Stimulated activated CD4-positive, alpha-beta T cell treated with anti-CD3 and anti-CD28 coated beads, Interleukin-1b, Interleukin-23, amount 100 ng/mL, for 4 hours (primary cell): ENCODE measurements at places on chromosomes 16 and 17.

- DNase-seq: no peak
These were observed 157.6 kb downstream of the RAB11FIP4 start for GRCh38 chr17:31549121-31549524.

DNA sequence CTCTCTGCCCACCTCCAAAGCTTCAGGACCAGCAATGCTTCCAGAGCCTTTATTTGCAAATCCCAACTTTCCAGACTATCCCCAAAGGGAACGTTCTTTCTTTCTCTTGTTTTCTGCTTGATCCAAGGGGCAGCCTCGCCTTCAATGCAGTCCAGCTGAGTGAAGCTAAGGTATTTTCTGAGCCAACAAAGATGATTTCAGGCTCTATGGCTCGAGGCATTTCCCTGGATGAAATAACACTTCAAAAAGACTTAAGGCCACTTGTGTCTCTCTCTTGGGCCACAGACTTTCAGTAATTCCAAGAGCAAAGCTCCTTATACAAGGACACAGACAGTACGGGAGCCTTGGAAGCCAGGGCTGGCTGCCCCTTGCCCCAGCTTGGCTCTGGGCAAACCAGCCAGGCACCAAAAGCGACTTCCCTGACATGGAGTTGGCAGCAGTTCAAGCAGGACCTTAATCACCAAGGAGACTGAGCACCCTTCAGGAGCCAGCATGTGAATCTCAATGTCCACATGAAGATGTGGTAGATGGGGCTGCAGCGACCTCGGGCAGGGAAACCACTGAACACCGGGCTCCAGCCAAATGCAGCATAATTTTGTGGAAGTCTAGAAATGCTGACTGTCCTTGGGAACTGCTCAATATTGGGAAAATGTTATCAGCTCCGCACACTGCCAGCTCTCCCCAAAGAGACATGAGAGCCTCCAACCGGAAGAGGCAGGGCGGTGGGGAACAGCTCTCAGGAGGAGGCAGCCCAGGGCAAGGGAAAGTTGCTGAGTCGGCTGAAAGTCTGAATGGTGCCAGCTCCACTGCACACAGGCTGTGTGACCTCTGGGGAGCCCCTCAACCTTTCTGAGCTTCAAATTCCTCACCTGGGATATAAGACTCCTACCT is 39.0 kb downstream of the TK2 start:
- no peak for DNase-seq

DNA sequence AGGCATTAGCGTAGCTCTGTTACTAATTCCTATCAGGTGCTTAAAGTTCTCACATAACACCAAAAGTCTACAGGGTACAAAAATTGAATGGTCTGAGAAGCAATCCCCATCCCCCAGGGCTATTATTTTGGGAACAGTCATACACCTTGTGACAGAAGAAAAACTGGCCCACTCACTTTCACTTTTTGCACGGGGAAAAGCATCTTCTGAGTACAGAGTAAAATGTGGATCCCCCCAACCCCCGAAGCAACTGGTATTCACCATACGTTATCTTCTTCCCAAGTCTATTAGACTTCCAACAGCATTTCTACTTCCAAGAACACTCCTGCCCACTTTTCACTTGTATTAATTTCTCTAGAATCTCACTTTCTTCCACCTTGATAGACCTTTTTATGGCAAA is 11.8 kb downstream of the GGA3 start:
- DNase-seq: no peak

- no peak for DNase-seq
These were observed 1.2 kb upstream of the NARF start for GRCh38 chr17:82457073-82457928.

- DNase-seq: no peak
These were observed 7.9 kb downstream of the NKD1 start for GRCh38 chr16:50555952-50556673.

DNA sequence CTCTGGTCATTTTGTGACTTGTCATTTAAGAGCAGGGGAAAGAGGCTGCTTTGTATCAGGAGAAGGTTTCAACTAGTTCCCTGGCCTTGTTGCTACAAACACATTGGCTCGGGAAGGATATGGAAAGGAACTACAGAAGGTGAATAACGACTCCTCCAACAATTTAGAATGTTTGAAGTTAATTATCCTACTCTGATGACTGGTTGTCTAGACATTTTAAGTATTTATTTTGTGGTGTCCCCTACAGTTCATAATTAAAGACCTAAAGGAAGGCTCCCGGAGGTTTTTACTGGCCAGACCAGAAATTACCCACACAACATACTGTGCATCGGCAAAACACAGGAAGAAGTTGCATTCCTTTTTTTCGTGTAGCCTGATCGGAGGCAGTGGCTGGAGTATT is 515.8 kb upstream of the SALL1 start:
- no peak for DNase-seq

- DNase-seq: no peak
These were observed 2.9 kb downstream of the ABI3 start for GRCh38 chr17:49213399-49213798.

DNA sequence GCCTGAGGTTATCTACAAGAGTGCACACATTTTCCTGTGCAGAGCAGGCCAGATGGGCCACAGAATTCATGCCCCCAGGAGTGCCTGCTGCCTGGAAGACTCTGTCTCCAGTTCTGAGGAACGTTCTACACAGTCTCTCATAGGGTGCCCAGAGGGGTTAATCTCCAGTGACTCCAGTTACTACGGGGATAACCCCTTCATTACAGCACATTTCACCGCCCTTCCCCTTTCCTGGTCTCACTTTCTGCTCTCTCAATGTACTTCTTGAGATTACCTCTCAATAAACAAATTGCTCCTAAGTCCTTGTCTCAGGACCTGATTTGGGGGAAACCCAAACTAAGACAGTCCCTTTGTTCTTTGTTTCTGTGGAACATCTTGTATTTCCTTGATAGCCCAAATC is 5.7 kb downstream of the CD300H start:
- DNase-seq: no peak

DNA sequence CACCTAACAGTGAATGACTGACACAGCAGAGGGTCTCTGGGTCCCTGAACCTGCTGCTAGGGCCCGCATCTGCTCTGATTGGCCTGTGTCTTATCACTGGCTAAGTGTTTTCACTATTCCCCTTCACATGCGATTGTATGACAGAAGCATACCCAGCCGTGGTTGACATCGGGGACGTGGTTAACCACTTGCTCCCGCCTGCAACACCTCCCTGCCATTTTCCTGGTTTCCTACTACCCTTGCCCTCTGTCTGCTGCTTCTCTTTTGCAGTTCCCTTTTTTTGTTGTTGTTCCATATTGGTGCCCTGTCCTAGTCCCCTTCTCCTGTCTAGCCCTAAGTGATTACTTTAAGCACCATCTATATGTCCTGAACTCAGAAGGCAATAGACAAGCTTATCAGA is 177.0 kb downstream of the RGS9 start:
- no peak for DNase-seq

GRCh38 chr16:77788181-77789084 is at the start of gene VAT1L:
TSS of gene VAT1L (plus strand) at chr16:77788564. CDS start at chr16:77788683, 119 bp downstream.
- DNase-seq: no peak
